ENCODE measurements at places on chromosomes 13 and 19.

DNA sequence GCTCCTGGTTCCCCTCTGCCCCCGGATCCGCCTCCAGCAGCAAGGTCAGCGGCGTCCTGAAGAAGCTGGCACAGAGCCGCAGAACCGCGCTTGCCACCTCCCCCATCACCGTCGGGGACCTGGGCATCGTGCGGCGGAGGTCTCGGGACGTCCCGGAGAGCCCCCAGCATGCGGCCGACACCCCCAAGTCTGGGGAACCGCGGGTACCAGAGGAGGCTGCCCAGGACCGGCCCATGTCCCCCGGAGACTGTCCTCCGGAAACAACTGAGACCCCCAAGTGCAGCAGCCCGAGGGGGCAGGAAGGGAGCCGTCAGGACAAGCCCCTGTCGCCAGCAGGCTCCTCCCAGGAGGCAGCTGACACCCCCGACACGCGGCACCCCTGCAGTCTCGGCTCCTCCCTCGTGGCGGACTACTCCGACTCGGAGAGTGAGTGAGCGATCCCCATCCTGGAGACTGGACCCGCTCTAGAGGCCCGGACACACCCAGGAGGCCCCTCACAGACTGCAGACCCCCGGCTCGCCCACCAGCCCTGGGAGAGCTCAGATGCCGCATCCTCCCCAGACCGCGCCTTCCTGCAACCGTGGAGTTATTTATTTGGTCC is 1.6 kb upstream of the MRI1 start:
- no peak for DNase-seq

- no peak for DNase-seq
Observed at GRCh38 chr13:107035778-107036177, 467.8 kb upstream of the ARGLU1 start.

DNA sequence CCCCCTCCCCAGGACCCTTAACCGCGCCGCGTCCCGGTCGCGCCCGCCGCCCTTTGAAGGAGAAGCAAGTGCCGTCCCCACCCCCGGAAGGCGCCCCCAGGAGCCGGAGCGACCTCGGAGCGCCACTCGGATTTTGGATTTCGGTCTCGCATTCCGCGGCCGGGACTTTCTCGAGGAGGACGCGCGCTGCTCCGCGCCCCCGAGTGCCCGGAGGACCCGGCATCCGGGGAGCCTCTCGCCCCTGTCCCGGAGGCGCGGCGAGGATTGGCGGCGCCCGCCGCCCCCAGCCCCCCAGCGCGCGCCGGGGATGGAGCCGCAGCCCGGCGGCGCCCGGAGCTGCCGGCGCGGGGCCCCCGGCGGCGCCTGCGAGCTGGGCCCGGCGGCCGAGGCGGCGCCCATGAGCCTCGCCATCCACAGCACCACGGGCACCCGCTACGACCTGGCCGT is 1.6 kb downstream of the MIDN start:
- no peak for DNase-seq

GRCh38 chr19:8149261-8150094 is at the start of gene FBN3:
Gene FBN3 (minus strand): TSS chr19:8149592. CDS start chr19:8147480, 2,112 bp downstream.
- no peak for DNase-seq

DNA sequence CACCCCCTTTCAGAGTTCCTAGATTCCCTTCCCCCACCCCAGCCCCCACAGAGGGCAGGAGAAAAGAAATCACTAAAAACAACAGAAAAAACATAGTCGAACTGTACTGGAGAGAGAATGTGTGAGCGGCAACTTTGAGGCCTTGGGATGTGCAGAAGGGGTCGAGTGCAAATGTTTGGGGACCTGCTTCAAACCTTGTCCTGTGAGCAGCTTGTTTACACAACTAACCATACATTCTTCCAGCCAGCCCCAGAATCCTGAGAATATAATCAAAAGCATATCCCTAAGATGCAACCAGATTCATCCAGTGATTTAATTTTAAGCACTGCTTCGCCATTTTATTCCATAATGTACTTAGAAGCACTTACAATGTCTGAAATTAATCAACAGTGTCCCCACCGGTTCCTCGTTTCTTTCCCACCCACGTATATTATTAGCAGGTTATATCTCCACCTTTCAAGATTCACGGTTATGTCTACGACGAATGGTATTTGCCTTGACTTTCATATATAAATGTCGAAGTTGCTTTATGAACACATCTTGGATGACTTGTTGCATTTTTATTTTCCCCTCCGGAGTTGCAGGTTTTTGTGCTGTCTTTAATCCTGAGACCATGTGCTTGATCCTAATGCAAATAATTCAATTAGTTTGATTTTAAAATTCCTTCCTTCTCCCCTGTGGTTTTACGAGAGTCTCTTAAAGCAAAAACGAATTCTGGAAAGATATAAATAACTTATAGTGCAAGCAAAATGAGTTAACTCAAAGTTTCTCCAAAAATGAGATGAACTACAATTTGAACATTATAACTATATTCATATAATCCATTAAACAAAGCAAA is 107.6 kb downstream of the ZIC5 start:
- DNase-seq: no peak

DNA sequence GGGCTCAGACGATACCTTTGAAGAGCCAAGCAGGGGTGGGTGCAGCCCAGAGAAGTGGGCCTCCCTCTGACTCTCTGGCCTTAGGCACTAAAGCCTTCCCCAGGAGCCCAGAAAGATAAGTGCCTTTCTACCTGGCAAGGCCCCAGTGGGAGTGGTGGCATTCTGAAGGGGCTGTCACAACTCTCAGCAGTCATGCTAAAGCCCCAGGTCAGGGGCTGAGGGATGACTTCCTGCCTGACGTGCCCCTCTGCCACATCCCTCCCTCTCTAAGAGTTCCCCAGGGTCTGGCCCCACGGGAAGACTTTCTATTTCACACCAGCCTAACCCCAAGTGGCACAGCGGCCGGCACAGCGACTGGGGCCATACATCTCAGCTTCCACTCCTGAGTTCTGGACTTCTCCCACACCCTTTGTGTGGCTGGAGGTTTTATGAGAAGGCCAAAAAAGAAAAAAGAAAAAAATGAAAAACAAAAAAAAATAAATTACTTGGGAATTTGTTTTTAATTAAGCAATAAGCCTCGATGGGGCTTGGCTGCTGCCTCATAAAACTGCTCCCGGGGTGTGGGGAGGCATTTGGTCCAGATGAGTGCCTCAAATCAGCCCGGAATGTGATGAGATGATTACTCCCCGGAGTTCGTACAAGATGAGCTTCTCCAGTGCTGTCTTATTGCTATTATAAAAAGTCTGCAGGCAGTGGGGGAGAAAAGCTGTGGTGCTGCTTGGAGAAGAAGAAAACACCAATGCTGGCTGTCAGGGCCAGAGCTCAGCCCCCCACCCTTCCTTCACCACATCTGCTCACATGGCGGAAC is 28.5 kb upstream of the PLEKHF1 start:
- DNase-seq: no peak

DNA sequence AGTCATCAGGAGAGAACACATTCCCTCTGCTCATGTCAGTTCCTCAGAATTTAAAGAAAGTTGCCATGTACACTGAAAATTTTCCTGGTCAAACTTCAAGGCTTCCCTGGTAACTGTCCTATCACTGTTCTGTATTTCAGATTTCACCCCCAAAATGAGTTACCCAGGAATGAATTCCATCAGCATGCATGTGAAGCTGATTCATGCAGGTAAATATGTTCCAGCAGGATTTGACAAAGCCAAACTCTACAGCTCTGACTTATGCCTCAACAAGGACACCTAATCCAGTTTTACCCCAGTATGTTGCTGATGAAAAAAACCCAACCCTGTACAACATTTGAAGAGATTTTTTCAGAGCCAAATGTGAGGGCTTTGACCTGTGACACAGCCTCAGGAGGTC is 21.5 kb downstream of the LIG4 start:
- DNase-seq: no peak

GRCh38 chr13:79625517-79625916 is 144.6 kb downstream of the NDFIP2 start:
- no peak for DNase-seq

DNA sequence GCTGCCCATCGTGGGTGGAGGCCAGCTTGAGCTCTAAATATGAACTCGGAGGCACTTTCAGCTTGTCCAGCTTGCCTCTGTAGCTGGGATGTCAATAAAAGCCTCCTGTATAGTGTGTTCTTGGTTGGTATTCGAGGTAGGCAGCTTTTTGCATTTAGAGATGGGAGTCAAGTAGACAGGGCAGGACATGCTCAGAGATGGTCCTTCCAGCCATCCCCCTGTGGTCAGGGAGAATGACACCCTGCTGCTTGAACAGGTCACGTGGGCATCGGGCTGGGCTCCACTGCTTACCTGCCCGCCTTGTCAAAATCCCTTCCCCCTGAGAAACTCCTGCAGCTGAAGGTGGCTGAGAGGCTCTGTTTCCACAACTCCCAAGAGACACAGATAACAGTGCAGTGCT is 302.5 kb downstream of the ZNF536 start:
- no peak for DNase-seq

GRCh38 chr19:23949611-23950010 is 34.9 kb downstream of the ZNF726 start:
- DNase-seq: no peak

- DNase-seq: no peak
Observed at GRCh38 chr13:36763126-36763722, 55.8 kb upstream of the RFXAP start.

DNA sequence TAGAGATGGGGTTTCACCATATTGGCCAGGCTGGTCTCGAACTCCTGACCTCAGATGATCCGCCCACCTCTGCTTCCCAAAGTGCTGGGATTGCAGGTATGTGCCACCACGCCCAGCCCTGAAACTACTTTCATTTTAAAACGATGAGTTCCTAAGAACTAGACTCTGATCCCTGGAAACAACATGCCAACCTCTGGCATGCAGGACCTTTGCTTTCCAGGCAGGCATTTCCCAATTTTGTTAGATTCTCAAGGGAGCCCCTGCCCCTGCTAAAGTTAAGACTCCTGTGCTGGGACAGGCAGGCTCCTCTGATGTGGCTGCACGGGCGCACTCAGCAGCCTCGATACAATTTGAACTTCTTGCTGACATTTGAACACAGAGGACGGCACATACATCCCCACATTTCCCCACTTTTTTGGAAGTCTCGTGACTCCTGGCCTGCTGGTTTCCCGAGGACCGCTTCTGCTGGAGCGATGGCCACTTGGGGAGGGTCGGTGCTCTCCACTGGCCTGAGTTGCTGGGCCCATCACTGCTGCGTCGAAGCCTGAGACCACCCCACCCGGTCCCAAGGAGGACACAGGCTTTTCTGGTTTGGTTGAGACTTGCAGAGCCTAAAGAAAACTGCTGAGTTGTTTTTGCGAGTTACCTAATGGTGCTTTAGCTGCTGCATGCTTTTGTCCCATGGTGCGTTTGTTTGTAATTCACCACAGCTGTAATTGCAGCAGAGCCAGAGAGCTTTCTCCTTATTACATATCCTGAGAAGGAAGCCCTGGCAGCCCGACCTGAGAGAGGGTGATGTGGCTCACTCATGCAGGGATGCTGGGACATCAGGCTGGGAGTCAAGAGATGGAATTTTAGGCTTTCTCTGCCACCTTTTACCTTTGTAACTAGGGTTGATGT is 8.2 kb downstream of the ATP11A start:
- no peak for DNase-seq

DNA sequence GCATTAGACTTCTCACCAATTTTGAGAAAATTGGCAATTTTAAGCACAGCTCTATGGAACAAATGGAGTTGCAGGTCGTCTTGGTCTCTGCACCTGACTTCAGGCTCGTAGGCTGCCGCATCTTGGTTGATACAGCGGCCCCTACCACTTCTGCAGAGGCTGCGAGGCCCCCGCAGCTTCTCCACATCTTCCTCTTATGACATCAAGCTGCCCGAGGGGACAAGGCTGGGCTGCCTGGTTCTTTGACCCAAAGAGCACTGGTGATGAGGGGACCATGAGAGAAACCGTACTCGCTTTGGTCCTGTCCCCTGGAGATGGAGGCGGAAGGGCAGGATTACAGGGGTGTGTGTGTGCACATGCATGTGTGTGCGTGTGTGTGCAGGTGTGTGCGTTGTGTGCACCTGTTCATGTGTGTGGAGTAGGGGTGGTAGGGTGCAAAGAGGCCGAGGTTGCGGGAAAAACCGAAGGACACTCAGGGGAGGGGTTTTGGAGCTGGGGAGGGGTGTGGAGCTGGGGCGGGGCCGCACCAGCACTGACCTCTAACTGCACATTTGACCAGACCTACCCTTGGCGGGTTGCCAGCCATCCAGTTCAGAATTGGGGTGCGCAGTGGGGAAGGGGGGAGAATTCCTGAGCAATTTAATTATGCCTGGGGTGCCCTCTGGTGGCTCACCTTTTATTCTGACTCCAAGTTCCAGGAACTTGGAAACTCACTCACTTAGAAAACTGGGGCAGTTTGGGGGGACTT is 65.1 kb upstream of the ARHGEF7 start:
- no peak for DNase-seq

DNA sequence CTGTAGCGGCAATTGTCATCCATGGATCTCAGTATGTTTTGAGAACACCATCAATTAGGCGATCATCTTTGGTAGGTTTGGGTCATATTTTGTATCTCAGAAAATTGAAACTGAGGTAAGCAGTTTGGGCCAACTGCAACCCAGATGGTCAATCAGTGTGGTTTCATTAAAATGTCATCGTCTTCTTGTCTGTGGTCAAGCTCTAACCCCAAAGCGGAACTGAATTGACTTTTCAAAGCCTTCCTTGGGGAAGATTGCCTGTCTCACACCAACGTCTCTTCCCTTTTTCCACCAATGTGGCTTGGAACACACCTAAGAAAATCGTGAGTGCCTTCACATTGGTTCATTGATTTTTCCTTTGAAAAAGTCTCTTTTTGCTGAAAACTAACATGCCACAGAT is 56.3 kb upstream of the UBAC2 start:
- DNase-seq: no peak

GRCh38 chr19:6378041-6378440 is 2.3 kb upstream of the PSPN start:
- no peak for DNase-seq

GRCh38 chr19:5837761-5838352 is 1.6 kb downstream of the FUT6 start:
- no peak for DNase-seq

- DNase-seq: no peak
Observed at GRCh38 chr13:42740753-42741152, 40.6 kb upstream of the FAM216B start.

DNA sequence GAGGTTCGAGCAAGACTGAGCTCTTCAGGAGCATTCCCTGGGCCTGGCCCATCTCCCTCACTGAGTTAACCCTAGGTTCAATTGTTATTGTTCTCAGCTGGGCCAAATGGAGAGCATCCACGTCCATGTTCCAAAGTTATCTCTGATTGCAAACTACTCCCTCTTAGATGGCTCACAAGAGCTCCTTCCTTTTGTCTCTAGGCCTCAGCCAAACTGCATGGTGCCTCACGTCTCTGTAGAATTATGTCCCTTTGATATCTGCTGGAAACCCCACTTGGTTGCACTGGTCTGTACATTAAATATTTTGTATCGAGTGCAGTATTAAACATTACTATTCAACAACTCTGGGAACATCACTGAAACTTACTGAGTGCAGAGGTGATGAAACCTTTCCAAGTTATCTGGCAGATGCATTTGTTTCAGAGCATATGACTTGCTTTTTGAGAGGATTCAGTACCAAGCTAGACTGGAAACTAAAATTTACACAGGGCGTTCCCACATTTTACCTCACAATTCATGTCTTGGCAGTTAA is 38.1 kb downstream of the DOCK9 start:
- DNase-seq: no peak

Data from NCI-H2081 treated with DMSO at 0.1 percent for 48 hours (cell line).